ENCODE measurements at places on chromosomes 7 and 10.

GRCh38 chr7:4319280-4319679 is 362.8 kb upstream of the FOXK1 start:
- no peak for DNase-seq

DNA sequence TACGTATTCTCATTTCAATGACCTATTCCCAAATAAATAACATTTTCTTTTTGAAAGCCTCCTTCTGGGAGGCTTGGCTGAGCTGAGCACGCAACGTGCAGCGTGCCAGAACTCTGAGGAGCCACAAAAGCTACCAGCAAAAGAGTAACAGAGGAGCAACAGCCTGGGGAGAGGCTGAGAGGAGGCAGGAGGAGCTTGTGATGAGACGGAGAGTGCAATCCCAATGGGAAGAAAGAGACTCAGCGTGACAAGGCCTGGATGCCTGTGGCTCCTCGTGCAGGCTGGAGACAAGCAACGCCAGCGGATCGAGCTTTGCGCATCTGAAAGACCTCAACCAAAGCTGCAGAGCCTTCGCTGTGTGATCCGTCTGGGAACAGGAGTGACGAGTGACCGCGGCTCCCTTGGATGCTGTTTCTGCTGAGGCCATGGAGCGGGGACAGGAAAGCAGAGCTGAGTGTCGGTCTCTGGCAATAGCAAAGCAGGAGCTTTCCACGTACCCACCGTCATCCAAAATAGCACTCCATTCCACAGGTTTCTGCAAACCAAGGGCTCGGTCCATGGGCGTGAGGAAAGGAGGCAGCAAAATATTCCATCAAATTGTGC is 171.7 kb upstream of the PFKP start:
- no peak for DNase-seq

DNA sequence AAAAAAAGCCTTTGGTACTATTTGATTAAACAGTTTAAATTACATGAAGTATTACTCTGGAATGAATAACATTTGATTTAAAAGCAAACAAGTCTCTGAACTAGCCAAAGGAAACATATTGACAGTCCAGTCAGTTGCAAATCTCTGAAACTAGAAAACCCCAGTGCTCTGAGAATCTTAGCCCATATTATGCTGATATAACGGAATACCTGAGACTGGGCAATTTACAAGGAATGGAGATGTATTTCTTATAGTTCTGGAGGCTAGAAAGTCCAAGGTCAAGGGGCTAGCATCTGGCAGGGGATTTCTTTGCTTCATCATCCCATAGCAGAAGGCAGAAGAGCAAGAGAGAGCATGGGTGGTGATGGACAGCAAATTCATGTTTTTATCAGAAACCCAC is 21.7 kb upstream of the FKBP9 start:
- DNase-seq: no peak

GRCh38 chr10:77565590-77566023 is 72.0 kb downstream of the KCNMA1 start:
- no peak for DNase-seq

GRCh38 chr7:106462914-106463482 is 178.2 kb upstream of the NAMPT start:
- peak; percentile 45 for DNase-seq

- no peak for DNase-seq
Measured at GRCh38 chr7:73438547-73439409, 5.2 kb downstream of the FZD9 start.

DNA sequence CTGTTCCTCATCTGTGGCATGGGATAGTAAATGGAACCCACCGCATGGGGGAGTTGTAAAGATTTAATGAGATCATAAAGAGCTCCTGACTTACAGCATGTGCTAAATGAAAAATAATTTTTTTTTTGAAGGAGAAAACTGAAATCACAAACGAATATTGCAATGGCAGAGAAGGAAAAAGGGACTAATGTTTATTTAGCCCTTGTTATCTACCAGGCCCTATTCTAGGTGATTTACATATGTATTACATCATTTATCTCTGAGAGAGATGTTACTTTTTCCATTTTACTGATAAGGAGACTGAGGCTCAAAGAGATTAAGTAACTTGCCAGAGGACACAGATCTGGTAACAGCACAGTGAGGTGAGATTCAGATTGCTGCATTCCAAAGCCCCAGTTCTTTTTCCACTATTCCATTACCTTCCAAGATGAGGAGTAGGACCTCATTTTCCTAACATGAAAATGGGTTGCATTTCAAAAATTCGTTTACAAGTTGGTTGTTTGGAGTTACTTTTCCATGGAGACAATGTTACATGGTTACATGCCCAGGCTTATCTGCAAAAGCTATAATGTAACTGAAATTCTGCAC is 28.6 kb downstream of the VCL start:
- DNase-seq: no peak

DNA sequence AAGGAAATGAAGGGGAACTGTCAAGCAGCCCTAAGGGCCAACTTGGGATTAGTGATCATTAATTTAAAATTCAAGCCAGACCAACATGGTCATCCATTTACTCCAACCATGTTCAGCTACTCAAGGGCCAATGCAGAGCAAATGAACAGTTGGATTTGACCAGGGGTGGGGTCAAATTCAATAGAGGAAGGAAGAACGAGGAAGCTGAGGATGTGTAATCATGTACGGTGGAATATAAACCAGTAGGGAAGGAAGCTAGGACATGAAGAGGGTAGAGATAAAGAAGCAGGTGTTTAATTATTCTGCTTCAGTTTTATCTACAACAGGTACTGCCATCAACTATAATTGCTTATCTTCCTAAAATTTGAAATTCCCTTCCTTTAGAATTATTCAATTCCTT is 81.6 kb downstream of the HIBADH start:
- DNase-seq: no peak

DNA sequence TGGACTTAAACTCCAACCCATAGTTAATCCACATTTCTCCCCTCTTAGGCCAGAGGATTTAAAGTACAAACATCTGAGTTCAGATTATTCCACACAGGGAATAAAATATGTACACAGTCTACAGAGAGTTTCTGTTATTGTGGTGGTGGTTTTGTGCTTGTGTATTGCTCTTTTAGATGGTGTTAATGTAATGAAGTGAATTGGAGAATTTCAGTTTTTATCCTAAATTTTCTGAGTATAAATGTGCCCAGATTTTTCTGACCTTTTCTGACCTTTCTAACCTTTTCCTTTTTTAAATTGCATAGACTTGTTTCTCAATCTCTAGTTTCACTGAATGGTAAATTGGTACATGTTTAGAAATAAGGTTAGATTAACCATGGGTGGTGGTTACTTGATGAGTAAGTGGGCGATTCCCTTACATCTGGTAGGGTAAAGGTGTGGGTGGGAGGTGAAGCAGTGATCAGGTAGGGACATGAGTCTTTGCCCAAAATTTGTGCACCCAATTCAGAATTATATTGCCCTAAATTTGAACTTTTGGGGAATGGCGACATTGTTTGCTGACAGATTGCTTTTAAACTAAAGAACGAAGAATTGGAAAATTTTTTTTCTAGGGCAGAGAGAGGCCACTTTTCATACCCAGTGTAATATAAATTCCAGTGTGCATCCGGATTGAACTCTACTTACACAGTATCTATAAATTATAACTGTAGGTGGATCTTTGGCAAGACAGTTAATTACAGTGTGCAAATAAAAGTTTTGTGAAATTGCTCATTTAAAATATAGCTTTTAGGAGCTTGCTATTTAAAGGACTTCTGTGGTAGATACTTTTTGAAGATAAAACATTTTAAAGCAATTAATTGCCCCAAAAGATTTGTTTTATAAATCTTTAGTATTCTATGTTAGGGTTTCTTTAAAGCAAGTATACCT is 62.2 kb downstream of the ST7 start:
- DNase-seq: no peak

DNA sequence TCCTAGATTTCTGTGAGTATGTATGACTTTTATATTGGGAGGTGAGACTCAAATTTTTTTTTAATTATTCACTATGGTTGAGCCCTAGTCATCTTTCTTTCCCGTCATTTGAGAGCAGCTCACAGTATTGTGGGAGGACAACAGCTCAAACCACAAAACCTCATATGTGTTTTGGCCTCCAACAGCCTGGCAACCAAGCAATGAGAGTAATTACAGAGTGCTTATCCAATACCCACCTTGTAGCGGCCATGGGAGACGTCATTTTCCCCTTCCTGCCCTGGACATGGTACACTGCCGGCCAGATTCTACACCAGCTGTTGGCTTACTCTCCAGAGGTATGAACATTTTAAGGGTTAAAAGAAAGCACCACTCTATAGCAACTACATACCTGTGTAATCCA is 49.1 kb downstream of the DOCK4 start:
- DNase-seq: no peak

- DNase-seq: no peak
Measured at GRCh38 chr7:156074982-156075615, 262.8 kb upstream of the SHH start.

GRCh38 chr7:68074242-68074641 is 1077.6 kb downstream of the TYW1 start:
- DNase-seq: no peak

DNA sequence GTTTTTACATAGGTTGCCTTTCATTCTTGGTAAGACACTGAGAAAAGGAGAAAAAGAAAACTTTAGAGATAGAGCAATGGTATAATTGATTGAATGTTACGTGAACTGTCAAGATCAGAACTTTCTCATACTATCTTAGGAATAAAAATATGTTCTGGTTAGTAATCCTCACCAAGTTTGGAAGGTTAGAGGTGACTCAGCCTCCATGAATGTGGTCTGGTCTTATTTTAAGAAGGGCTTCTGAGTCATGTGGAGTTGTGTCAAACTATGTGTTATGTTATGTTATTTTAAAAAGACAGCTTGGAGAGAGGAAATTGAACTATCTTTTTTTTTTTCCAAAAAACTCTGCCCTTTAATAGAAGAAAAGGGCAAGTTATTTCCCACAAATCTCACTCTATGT is 458.6 kb upstream of the KLF6 start:
- no peak for DNase-seq

- no peak for DNase-seq
Measured at GRCh38 chr10:133100186-133100585, 12.5 kb downstream of the ADGRA1 start.

GRCh38 chr7:154905146-154905545 is 97.8 kb downstream of the PAXIP1 start:
- no peak for DNase-seq

GRCh38 chr10:114283091-114283490 is 44.0 kb downstream of the VWA2 start:
- no peak for DNase-seq

GRCh38 chr7:108226816-108227299 is 96.7 kb upstream of the LAMB4 start:
- DNase-seq: no peak

GRCh38 chr10:22341190-22341925 is 3.9 kb upstream of the SPAG6 start:
- DNase-seq: no peak

- no peak for DNase-seq
Measured at GRCh38 chr7:101818287-101819071, 1.1 kb downstream of the CUX1 start.

- DNase-seq: no peak
Measured at GRCh38 chr7:69232445-69233376, 365.6 kb upstream of the AUTS2 start.

DNA sequence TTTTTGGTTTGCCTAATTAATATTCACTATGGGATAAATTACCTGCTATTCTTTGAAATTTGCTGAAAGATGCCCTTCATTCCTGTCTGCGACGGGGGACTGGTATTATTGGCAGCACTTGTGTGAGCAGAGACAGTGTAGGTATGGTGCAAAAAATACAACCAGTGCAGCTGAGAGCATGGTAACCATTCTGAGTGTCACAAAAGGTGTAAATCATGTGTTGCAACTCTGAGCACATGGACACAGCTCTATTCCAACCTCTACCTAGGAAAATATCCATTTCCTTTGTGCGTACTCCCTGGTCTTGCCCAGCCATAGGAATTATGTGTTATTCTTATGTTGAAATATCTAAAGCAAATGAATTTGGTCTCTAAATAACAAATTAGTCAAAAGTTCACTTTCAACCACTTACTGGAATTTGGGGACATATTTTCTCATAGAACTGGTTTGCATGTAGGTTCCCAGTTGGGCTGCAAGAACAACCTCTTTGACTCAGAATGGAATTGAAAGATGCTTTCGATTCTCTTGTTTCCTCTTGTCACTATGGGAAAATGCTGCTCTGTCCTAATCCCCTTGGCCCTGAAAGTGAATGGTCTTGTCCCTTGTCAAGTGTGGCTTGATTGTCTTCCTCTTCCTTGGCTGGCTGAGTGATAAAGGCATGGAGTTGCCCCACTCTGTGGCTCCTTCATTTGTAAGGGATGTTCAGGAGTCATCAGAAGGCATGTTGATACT is 57.0 kb downstream of the CELF2 start:
- DNase-seq: no peak

DNA sequence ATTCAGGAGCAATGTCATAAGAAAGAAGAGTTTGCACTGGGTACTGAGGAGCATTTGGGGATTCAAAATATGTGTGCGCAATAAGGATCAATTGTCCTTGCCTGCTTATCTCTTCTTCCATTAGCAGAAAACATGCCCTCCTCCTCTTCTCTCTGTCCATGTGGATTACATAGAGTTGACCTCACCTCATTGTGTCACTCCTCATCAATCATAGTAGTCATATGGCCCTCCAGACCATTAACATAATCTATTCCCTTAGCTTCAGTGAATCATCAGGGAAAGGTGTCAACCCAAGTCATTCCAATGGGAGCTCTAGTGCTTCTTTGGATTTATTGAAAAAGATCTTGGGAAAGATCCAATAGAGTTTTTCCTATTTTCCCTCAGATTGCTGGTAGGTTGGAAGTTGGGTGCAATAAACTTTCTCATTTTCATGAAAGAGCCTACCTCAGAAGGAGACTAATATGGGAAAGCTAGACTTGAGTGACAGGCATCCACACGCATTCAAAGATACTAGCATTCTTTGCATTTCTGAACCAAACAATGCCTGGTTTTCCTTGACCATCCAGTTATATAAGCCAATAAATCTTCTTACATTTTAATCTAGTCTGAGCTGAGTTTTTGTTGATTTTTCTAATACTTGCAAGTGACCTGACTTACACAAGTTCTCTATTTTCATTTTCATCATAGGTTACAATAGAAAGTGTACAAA is 71.5 kb upstream of the FAM13C start:
- DNase-seq: no peak

DNA sequence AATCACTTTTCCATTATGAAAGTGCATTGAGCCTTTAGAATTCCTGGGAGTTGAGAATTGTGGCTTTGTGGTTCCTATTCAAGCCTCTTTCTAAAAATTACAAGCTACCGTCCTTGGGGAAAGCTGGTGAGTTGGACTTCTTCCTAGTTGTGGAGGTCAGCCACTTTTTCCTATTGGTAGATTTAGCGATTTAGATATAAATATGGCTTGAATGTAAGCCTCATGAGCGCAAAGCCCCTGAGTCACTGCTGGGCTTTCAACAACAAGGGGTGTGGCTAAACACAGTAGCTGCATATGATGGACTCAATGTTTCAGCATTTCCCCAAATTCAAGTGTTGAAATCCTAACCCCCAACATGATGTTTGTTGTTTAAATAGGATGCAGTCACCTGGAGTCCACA is 150.0 kb upstream of the IGFBP3 start:
- no peak for DNase-seq

Data from stimulated activated CD8-positive, alpha-beta memory T cell treated with anti-CD3 and anti-CD28 coated beads, Interleukin-4, amount 100 ng/mL, for 48 hours (primary cell).